Mammary epithelial cell (primary cell): ENCODE measurements at places on chromosomes 16 and 17.

GRCh38 chr16:89139907-89140361 lies 31.6 kb upstream of the CDH15 start:
- DNase-seq: no peak

GRCh38 chr16:20844588-20844987 lies 38.3 kb downstream of the REXO5 start:
- DNase-seq: no peak

DNA sequence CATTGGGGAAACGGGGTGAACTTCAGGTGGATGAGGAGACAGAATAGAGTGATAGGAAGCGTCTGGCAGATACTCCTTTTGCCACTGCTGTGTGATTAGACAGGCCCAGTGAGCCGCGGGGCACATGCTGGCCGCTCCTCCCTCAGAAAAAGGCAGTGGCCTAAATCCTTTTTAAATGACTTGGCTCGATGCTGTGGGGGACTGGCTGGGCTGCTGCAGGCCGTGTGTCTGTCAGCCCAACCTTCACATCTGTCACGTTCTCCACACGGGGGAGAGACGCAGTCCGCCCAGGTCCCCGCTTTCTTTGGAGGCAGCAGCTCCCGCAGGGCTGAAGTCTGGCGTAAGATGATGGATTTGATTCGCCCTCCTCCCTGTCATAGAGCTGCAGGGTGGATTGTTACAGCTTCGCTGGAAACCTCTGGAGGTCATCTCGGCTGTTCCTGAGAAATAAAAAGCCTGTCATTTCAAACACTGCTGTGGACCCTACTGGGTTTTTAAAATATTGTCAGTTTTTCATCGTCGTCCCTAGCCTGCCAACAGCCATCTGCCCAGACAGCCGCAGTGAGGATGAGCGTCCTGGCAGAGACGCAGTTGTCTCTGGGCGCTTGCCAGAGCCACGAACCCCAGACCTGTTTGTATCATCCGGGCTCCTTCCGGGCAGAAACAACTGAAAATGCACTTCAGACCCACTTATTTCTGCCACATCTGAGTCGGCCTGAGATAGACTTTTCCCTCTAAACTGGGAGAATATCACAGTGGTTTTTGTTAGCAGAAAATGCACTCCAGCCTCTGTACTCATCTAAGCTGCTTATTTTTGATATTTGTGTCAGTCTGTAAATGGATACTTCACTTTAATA lies 7.0 kb upstream of the TMEM235 start:
- no peak for DNase-seq

DNA sequence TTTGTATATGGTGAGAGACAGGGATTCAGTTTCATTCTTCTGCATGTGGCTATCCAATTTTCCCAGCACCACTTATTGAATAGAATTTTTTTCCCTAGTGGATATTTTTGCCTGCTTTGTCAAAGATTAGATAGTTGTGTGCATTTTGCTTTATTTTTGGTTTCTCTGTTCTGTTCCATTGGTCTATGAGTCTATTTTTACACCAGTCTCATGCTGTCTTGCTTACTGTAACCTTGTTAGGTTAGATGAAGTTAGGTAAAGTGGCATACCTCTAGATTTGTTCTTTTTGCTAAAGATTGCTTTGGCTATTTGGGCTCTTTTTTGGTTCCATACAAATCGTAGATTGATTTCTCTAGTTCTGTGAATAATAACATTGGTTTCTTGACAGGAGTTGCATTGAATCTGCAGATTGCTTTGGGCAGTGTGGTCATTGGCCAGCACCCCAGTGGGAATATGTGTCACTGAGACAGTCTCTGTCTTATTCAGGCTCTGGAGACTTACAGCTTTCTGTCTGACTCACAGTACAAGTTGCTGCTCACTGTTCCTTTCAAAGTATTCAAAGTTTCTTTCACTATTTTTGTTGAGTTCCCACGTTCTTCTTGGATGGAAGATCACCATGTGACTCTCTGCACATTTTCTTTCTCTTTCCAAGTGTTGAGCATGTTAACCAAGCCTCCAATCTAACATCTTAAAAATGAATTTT lies 709.1 kb downstream of the CDH11 start:
- peak; percentile 33 for DNase-seq

GRCh38 chr17:78357177-78357586 lies 2.7 kb downstream of the SOCS3 start:
- no peak for DNase-seq

- no peak for DNase-seq
These were observed 12.8 kb upstream of the PAFAH1B1 start for GRCh38 chr17:2580661-2581060.

GRCh38 chr16:75172578-75172977 lies 24.3 kb downstream of the ZFP1 start:
- no peak for DNase-seq

DNA sequence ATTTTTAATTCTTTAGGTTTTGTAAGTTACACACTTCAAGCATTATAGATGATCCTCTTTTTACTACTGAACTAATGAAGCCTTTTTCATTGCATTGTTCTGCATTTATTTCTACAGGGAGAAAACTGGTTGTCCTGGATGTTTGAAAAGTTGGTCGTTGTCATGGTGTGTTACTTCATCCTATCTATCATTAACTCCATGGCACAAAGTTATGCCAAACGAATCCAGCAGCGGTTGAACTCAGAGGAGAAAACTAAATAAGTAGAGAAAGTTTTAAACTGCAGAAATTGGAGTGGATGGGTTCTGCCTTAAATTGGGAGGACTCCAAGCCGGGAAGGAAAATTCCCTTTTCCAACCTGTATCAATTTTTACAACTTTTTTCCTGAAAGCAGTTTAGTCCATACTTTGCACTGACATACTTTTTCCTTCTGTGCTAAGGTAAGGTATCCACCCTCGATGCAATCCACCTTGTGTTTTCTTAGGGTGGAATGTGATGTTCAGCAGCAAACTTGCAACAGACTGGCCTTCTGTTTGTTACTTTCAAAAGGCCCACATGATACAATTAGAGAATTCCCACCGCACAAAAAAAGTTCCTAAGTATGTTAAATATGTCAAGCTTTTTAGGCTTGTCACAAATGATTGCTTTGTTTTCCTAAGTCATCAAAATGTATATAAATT lies 53.0 kb downstream of the TUBD1 start:
- no peak for DNase-seq

- no peak for DNase-seq
These were observed 17.5 kb downstream of the ACSF2 start for GRCh38 chr17:50443505-50443974.

DNA sequence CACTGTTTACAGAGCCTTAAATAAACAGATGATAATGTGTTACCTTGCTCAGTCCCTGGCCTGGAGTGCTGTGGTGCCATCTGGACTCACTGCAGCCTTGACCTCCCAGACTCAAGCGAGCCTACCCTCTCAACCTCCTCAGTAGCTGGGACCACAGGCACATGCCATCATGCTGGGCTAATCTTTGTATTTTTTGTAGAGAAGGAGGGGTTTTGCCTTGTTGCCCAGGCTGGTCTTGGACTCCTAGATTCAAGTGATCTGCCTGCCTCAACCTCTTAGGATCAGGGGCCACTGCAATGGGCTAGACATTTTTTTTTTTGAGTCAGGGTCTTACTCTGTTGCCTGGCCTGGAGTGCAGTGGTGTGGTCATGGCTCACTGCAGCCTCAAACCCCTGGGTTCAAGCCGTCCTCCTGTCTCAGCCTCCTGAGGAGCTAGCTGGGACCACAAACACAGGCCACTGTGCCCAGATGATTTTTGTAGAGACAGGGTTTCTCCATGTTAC lies 5.0 kb upstream of the NAGLU start:
- DNase-seq: no peak

DNA sequence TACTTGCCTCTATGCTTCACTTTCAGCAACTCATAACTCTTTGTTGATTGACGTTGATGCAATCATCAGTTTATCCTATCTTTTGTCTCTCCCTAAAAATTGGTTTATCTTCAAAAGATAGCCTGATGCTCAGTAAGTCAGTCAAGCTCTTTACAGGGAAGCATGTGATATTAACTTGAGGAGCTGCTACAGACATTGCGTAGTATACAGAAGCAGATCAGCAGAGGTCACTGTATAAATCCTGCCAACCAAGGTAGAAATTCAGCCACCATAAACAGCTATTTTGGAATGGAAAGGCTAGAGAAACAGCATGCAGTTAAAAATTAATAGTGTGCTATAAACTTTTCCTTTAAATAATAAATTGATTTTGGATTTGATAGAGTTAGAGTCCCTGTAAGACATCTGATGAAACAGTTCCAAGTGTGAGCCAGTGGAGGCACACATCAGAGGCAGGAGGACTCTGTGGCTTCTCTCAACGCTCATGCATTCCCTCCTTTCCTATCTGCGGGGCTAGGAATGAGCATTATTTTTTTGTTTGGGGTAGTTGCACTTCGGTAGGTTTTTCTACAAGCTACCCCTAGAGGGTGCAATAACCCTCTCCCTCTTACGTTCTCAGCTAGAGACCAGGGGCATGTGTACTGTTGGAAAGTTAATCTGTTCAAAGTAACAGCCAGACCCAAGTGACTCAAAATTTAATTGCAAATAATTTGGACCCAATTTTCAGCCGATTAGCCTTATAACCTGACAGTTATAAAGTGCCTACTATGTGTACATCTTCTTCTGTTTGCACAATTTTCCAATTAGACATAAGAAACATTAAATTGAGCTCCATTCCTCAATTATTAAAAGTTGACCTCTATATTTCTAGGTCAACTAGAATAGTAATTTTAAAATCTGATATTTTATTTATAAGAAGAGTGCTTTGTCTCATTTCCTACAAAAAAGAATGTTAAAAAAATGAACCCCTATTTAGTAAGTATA lies 647.7 kb upstream of the SOX9 start:
- peak; percentile 63 for DNase-seq

DNA sequence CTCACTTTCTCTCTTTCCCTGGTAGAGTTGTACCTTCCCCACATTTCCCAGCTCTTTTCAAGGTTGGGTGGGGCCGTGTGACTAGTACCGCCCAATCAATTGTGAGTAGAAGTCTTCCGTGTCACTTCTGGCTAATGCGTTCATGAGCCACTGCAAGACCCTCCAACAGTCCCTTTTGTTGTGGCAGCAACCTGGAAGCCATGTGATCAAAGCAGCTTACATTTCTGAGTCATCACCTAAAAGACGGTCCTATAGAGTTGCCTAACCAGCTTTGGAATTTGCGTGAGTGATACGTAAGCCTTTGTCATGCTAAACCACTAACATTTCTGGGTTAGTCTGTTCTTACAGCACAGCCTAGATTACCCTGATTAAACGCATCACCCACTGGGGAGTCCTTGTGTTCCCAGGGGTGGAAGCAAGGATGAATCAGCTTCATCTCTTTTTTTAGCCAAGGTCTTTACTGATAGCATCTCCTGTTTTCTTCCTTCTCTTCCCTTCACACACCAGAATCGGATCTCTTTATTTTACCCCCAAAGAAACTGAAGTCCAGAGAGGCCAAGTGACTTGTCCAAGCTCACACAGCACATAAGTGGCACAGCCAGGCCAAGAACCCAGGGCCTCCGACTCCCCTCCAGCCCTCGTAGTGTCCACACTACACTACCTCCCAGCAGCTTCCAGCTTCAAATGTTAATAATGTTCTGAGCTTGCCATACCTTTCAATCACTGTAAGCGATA lies 366.3 kb upstream of the XYLT1 start:
- peak; percentile 93 for DNase-seq

GRCh38 chr16:78177218-78177617 lies 77.8 kb downstream of the WWOX start:
- no peak for DNase-seq

- DNase-seq: peak; percentile 39
These were observed 65.6 kb downstream of the XYLT1 start for GRCh38 chr16:17404941-17405689.

DNA sequence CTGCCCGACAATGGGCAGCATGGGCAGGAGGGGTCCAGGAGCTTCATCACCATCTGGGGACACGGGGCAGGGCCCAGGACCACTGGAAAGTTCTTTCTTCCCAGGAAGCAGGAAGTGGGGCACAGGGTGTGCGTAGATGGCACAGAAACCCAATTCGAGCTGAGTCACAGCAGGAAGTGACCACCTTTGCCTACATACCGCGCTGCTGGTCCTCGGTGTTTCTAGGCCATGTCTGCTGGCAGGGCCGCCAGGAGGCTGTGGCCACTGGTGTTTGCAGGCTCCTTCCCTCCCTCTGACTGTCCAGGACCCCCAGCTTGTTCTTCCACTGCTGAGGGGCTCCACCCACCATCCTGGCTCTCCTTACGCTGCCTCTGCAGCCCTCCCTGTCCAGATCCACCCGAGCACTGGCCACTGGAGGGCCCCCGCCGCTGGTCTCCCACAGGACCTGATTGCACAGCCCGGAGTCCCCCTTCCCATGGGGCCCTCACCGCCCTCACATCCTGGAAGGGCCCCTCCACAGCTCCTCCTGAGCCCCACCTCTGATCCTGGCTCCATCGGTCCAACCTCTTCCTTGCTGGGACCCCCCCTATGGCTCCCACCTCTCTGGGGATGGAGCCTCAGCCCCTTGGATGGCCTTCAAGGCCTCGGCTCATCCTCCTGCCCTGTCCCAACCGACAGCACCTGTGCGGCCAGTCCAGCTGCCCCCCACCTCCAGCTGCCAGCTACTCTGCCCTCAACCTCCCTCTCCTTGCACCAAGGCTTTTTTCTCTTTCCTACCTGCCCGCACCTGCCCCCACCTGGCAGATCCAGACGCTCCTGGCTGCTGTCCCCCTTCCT lies 14.5 kb upstream of the RASD1 start:
- no peak for DNase-seq

DNA sequence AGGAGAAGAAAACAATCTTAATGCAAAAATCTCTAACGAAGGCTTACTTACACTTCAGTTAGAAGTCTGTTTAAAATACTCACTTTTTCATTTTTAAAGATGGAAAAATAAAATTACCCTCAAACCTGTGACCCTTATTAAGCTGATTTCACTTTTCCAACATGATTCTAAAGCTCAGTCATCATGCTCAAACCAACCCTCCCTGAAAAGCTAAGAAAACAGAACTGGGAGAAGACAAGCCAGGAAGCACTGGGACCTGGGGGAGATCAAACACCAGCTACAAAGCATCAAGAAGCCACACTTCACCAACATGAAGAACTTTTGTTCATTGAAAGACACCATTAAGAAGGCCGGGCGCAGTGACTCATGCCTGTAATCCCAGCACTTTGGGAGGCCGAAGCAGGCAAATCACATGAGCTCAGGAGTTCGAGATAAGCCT lies 88.8 kb downstream of the LITAF start:
- DNase-seq: peak; percentile 66

- no peak for DNase-seq
These were observed 15.4 kb downstream of the DHODH start for GRCh38 chr16:72023962-72024361.
